Epithelial cell of esophagus (primary cell): ENCODE measurements at places on chromosomes 5 and 9.

DNA sequence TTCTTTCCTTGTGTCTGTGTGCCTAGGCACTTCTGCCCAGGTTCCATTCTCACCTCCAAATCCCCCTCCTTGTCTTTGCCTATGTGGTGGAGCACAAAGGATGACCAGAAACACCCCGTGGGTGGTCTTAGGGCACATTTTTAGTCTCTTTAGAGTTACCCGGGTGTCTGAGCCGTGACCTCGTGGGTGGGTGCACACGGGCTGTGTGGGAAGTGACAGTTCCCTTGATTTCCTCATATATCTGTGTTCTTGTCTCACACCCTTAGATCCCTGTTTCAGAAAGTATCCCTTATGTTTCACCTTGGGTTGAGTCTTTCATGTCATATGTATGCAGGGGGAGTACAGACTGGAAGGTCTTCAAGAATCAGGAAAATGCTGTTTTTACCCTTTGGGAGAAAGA, 13.4 kb upstream of the SMIM32 start:
- no peak for DNase-seq

- DNase-seq, result no peak
These were observed 35.8 kb upstream of the TIFAB start for GRCh38 chr5:135487839-135488514.

DNA sequence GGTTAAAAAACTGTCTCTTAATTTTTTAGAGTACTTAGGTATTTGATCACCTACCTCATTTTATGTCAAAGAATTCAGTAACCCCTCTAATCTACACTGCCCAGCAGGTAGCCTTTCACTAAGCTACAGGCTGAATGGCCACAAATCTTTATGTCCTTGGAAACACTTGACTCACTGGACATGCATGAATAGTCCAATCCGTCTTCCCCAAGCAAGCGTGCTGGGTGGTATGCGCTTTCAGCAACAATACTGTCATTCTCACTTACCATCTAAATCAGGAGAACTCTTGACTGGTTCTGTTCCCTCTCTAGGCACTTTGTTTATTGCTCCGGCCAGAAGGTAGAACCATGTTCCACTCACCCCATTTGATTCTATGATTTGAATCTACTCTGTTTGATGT, 73.1 kb downstream of the TRPM3 start:
- DNase-seq, result no peak

GRCh38 chr9:14903040-14903439, 7.2 kb downstream of the FREM1 start:
- no peak for DNase-seq

DNA sequence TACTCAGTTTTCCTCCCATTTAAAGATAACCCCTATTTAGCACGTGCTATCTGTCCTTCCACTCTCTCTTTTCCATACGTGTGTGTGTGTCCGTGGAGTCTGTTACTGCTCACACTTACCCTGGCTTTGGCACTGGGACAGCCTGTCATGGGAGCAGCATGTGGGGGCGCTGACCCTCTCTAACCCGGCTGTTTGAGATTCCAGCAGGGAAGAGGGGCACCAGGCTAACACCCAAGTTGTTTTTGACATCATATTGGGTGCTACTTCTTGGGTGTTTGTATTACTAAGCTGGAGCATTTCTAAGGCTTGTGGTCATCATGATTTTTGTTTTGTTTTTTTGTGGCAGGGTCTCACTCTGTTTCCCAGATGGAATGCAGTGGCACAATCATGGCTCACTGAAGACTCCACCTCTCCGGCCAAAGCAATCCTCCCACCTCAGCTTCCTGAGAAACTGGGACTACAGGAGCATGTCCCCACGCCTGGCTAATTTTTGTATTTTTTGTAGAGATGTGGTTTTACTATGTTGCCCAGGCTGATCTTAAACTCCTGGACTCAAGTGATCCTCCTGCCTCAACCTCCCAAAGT, 56.9 kb upstream of the SIMC1 start:
- DNase-seq, result no peak

DNA sequence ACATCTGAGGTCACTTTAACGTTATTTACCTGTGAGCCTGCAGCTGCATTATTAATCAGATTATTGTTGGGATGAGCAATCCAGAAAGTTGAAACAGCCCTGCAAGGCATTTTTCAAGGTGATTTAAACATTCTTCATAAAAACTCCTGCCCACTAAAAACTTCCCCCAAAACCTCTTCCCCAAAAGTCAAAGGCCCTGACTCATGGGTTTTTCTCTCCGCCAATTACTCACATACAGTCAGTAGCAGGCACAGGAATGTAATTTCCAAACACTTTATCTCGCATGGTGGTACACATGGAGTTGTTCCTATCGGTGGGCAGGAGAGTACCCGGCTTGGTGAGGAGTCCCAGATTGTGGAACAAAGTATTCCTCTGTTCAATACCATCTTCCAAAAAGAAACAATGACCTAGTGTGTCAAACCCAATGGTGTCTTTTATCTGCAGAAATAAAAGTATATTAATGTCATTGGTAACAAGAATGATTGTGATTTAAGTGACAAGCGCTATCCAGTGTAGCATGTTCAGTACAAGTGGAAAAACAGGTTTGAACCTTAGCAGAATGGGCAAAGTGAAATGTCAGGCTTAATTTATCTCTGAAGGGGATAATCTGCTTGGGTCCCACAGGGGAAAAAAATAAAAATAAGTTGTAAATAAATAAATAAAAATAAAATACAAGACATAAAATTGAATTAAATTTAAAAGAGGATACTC, 38.3 kb downstream of the CEMIP2 start:
- peak; percentile 57 for DNase-seq

GRCh38 chr9:134429007-134429406, 102.8 kb downstream of the RXRA start:
- no peak for DNase-seq

DNA sequence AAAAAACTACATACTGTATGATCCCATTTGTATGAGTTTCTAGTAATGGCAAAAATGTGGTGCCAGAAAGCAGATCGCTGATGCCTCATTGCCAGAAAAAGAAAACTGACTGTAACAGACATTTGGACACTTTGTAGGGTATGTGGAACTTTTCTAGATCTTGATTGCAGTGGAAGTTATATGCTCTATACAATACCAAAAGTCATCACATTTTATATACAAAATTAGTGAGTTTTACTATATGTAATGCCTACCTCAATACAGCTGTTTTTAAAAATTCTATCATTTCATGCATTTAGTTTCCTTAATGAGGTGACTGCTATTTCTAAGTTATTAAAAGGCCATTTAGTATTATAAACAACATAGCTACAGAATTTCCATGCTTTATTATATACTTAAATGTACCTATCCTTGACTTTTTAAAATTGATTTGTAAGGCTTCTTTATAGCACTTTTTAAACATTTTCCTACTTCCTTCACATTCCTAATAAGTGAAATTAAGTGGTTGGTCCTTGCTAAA, 199.9 kb downstream of the CWC27 start:
- DNase-seq, result no peak

- DNase-seq, result peak; percentile 55
These were observed 34.7 kb upstream of the TGFBI start for GRCh38 chr5:135993880-135994636.

- no peak for DNase-seq
These were observed 78.9 kb upstream of the ZNF462 start for GRCh38 chr9:106784076-106784475.

DNA sequence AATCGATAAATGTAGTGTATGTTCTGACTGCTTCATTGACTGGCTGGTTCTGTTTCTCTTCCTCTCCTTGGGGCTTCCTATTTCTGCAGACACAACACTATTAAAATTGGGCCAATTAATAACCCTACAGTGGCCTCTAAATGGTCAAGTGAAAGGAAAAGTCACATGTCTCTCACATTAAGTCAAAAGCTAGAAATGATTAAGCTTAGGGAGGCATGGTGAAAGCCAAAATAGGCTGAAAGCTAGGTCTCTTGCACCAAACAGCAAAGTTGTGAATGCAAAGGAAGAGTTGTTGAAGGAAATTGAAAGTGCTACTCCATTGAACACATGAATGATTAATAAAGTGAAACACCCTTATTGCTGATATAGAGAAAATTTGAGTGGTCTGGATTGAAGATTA, 58.2 kb downstream of the CCNH start:
- DNase-seq, result no peak

DNA sequence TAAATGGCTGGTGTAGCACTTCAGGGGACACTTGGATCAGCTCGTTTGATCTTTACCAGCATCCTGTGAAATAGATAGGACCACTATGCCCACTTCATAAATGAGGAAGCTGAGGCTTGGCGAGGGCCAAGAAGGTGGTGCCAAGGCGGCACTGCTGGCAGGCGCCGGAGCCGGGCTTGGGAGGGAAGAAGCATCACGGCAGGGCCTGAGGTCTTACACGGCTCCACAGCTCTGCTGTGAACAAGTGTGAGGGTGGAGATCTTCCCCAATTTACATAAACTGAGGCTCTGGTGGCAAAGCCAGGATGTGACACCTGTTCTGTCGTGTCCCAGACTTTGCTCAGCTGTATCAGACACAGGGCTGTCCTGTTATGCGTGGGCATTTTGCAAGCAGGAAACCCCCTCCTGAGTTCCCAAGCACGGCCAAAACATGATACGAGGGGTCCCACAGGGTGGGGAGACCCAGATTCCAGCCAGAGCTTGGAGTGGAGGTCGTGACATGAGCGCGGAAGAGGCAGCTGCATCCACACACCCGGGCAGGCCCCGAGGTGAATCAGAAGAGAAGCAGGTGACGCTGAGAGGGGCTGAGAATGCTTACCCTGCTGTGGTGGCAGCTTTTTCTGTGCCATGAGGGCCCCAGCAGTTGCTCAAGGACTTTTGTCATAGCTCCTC, 117.5 kb upstream of the BOD1 start:
- DNase-seq, result no peak

DNA sequence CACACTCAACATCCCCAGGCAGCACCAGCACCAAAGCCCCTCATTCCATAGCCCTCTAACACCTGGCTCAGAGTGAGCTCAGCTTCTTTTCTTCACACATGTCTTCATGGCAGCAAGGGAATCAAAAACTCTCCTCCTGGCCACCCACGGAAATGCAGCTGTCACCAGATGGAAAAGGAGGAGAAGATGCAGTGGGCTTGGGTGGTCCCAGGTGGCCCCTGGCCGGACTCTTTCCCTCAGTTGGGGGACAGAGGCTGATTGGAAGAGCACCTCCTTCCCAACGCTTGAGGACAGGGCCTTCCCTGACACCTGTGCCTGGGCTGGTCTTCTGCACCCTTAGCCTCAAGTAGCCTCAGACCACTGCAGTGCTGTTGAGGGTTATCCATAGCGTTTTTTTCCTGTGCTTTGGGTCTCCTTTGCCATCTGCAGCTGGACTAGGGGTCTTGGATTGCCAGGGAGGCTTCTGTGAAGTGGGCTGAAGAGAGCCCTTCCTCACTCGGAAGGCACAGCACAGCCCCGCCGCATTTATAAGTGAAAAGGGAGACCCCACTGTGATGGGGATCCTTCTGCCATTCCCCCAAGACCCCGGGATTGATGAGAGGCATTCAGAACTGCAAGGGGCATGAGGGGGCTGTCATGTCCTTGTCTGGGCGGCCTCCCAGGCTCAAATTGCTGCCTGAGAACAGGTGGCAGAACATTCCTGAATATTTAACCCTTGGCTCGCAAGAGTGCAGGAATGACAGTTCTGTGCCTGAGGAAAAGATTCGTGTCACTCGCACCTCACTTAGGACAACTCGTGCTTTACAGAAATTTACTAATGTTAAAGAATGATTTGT, 200.0 kb downstream of the AUH start:
- DNase-seq, result no peak

- no peak for DNase-seq
These were observed 2.2 kb downstream of the BTNL3 start for GRCh38 chr5:180990882-180991242.

DNA sequence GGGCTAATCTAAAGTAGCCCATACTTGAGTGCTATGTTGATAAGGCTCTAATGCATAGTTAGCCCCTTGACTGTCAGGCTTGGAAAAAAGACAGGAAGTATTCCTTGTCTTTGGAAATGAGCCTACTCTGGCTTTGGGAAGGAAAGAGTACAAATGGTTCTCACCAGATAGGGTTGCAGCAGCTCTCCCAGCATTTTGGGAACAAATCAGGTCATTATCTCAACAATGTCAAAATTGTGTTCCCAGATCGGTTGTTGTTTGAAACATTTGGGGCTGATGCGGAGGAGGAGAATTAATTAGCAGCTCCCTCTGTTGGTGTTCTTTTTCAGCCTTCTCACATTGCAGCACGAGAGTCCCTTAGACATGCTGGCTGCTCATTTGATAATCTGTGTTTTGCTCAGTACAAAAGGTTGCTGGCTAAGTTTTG, 294.7 kb upstream of the DMRT1 start:
- peak; percentile 33 for DNase-seq

GRCh38 chr5:17794201-17794600, 159.9 kb downstream of the TAF11L14 start:
- DNase-seq, result peak; percentile 46

- DNase-seq, result no peak
These were observed 61.3 kb downstream of the KCNIP1 start for GRCh38 chr5:170565072-170565471.

- DNase-seq, result peak; percentile 5
These were observed 77.2 kb upstream of the NEK6 start for GRCh38 chr9:124180557-124180956.

DNA sequence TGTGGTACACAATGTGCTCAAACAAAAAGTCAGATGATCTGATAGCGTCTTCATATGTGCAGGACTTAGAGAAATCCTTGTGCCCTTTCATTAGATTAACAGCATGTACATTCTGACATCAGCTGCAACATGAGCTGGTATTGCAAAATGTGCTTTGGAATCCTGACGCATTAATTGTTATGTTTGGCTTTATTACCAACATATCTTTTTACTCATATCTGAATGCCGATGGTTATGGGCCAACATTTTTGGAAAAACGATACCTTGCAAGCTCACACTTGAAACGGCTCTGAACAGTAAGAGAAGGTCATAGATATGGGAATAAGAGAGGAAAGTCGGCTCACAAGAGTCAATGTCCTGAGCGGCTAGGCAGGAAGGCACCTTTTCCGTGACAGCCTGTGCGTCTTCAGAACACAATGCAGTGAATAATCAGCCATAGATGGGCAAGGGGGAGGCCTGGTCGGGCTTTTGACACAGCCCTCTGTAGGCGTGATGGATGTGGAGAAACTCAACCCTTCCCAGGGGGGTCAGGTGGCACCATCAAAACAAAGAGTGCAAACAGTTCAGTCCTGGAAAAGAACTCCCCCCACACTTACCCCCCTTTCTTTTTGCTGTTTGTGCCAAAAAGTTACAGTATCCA, 36.4 kb upstream of the GAS1 start:
- peak; percentile 98 for DNase-seq

DNA sequence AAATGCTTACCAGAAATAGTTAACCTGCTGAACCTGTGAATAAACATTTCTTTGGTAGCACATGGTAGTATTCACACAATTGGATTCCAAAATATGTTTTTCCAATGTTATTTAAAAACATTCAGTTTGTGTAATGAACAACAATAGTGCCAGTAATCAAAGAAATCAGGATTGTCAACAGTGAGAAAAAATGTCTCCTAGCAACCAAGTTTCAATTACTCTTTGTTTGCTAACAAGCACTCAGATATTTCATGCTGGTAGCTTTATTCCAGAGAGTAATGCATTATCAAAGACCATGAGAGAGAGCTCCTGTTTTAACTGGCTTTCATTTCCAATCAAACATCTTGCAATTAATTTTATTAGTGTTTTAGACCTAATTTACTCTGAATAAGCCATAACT, 768.1 kb upstream of the GRAMD2B start:
- DNase-seq, result no peak

GRCh38 chr5:42940853-42941252, 99.3 kb downstream of the ANXA2R start:
- DNase-seq, result no peak
